ENCODE measurements at places on chromosomes 3 and 15. TPM values are rescaled to one million over a fixed set of nuclear protein-coding genes. Genes with fewer than 3 reads are reported as not detected.

DNA sequence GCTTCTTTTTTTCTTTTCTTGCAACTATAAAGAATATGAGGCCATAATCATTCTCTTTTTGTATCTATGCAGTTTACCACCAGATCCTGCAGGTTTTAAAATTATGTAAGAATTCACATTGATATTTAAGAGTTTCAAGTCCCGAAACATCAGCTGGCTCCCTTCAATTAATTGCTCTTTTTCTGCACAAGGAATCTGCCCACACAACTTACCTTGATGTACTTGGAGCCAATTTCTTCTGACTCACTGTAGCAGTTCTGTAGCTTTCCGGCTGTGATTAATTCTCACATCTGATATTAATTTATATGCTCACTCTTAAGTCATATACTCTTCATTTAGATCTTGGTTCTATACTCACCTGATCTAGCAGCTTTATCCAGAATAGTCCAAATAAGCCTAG, 781.8 kb downstream of the CADM2 start:
- H3K4me3 ChIP-seq = no peak overlapping the region
- H3K36me3 ChIP-seq = no peaks in the 10 kb centered on the region
- H3K27ac ChIP-seq = no peak overlapping the region
- no peaks in the 10 kb centered on the region for H3K4me1 ChIP-seq
- no peak for DNase-seq
- H3K27me3 ChIP-seq = no peaks in the 10 kb centered on the region

GRCh38 chr3:171347301-171348039, 112.7 kb downstream of the TNIK start:
- no peak overlapping the region for H3K4me3 ChIP-seq
- peaks cover 16% of the 10 kb centered on the region for H3K4me1 ChIP-seq
- no peaks in the 10 kb centered on the region for H3K27me3 ChIP-seq
- no peak overlapping the region for H3K27ac ChIP-seq
- DNase-seq = no peak

DNA sequence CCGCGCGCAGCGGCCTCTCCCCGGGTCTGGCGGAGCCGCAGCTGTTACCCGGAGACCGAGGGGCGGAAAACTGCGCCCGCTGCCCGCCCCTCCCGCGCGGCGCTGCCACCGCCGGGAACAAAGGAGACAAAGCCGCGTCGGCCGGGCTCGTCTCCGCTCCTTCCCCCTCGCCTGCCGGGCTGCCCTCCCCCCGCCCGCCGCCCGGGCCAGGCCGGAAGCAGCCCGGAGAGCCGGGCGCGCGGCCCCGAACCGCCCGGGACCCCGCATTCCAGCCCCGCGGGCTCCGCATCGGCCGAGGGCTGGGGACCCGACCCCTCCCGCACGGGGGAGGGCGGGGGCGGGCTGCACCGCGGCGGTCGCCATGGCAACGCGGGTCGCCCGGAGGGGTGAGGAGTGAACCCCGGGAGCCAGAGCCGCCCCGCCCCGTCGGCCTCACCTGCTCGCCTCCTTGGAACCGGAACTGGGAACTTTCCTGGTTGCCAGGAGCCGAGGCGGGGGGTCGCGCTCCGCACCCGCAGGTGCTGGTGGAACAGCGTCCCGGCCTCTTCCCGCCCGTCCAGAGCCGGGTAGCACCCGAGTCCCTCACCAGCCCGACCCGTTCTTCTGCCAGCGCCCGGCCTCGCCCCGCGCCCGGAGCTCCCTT, 448 bp downstream of the PLXNB1 start:
- peak overlapping the region; percentile 87 for H3K4me3 ChIP-seq
- H3K27ac ChIP-seq = peak overlapping the region; percentile 92
- no peaks in the 10 kb centered on the region for H3K4me1 ChIP-seq
- peak; percentile 86 for DNase-seq
- H3K36me3 ChIP-seq = peaks cover 13% of the 10 kb centered on the region

Gene SLC38A3
- total RNA-seq = not detected
